ENCODE measurements at places on chromosomes 7 and 10. TPM values are rescaled to one million over a fixed set of nuclear protein-coding genes. Genes with fewer than 3 reads are reported as not detected.

Gene OPN1SW
- 1.3 TPM for polyA plus RNA-seq

- DNase-seq, result peak; percentile 42
Measured at GRCh38 chr10:13831711-13832141, 245.0 kb downstream of the PRPF18 start.

Gene POU6F2
- 0.06 TPM for polyA plus RNA-seq

GRCh38 chr7:73829505-73829904 lies 1.3 kb upstream of the CLDN4 start:
- DNase-seq, result no peak

GRCh38 chr7:156559001-156559400 lies 81.6 kb upstream of the RNF32 start:
- no peak for DNase-seq

- no peak for DNase-seq
Measured at GRCh38 chr7:25830215-25830614, 321.8 kb upstream of the NFE2L3 start.

GRCh38 chr10:1858048-1858447 lies 120.7 kb upstream of the ADARB2 start:
- DNase-seq, result no peak

- DNase-seq, result no peak
Measured at GRCh38 chr7:91112902-91113341, 151.3 kb upstream of the FZD1 start.

Gene ZDHHC16
- polyA plus RNA-seq, result 47.6 TPM

DNA sequence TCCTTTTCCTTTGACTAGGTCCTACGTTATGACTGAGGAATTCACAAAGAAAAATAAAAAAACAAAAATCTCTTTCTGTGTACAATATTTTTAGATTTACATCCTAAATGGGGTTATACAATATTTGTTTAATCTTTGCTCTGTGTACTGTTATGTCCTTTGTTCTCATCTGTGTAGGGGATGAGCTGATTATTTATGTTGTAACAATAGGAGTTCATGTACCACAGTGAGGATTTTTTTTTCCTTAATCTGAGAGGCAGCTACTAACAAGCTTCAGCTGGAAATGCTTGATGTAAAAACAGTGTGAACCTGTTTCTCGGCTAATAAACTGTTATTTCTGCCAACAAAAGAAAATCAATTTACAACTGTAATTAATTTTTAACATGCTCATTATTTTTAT lies 58.0 kb downstream of the ORC5 start:
- DNase-seq, result no peak

GRCh38 chr10:81179324-81179723 lies 641.6 kb downstream of the SH2D4B start:
- no peak for DNase-seq

GRCh38 chr10:89182894-89183293 lies 24.2 kb downstream of the CH25H start:
- DNase-seq, result no peak

- no peak for DNase-seq
Measured at GRCh38 chr10:85548034-85548433, 818.6 kb downstream of the GRID1 start.

Gene PTER
- 7.6 TPM for polyA plus RNA-seq

GRCh38 chr7:158479664-158480025 lies 108.0 kb downstream of the PTPRN2 start:
- DNase-seq, result no peak

DNA sequence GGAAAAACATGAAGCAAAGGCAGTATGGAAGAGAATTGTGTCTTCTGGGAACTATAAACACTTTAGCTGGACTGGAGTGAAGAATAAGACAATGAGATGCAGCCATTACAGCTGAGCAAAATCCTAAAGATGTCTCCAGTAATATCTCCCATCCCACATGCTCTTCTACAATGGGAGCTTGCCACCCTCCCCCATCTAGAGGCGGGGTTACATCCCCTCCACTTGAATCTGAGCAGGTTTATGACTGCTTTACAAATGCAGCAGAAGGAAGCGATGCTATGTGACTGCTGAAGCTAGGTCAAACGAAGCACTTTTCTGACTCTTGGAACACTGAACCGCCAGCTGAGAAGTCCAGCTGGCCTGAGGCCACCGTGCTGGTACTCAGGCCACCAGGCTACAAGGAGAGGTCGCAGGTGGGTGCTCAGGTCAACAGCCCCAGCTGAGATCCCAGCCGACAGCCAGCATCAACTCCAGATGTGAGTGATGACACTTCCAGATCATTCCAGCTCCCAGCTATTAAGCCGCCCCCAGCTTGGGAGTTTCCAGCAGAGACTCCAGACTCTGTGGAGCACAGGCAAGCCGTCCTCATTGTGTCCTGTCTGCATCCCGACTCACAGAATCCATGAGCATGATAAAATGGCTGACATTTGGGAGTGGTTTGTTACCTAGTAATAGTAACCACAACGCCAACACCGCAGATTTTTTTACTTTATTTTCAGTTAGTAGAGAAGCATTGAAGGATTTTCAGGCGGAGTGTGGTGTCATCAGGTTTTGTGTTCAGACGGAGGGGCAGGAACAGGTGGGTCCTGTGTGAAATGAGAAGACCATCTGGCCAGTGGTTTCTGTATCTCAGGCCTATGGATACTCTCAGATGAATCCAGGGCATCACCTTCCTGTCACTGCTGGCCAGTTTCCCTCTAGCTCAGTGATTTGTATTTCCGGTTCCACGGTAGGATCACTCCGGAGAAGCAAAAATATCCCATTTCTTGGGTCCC lies 89.3 kb downstream of the NPY start:
- DNase-seq, result no peak

DNA sequence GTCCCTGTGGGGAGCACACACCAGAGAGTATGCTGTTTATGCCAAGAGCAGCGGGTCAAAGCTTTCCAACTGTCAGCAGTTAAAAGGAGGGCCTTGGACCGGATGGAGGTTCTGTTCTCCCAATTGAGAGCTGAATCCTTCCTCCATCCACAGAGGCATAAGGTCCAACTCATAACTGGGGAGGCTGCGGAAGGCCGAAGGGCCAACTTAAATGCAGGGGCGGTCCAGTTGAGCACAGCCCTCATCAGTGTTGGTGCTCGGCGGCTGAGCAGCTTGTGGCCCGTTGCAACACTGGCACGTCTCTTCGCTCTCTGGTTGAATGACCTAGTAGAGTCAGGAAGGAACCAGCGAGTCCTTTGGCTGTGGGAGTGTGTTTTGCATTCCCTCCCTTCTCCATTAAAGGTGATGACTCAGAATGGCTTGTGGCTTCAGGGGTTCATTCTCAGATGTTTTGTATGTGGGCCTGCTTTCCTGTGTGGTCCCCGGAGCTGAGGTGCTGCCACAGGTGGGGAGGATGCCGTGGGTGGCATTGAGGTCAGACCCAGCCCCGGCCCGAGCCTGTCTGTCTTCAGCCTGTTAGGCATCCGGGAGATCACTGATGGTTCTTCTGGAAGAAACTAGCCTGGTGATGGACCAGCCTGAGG lies 44.8 kb upstream of the DMBT1 start:
- DNase-seq, result no peak

- DNase-seq, result no peak
Measured at GRCh38 chr10:76436401-76436811, 1005.0 kb downstream of the LRMDA start.

DNA sequence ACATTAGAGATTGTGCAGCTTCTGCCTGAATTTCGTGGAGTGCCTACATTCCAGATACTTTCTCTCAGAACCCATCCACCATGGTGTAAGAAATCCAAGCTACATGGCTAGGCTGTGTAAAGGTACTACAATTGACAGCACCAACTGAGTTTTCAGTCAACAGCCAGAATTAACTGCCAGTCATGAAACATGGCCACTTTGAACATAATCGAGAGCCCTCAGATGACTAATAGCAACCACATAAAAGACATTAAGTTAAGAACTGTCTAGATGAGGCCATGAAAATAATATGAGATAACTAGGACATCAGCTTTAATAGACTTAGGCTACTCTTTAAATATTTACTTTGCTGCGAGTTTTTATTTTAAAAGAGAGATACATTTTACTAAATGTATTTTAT lies 1106.8 kb upstream of the LRRTM3 start:
- DNase-seq, result no peak

- no peak for DNase-seq
Measured at GRCh38 chr10:78258323-78259030, 224.8 kb downstream of the RPS24 start.

DNA sequence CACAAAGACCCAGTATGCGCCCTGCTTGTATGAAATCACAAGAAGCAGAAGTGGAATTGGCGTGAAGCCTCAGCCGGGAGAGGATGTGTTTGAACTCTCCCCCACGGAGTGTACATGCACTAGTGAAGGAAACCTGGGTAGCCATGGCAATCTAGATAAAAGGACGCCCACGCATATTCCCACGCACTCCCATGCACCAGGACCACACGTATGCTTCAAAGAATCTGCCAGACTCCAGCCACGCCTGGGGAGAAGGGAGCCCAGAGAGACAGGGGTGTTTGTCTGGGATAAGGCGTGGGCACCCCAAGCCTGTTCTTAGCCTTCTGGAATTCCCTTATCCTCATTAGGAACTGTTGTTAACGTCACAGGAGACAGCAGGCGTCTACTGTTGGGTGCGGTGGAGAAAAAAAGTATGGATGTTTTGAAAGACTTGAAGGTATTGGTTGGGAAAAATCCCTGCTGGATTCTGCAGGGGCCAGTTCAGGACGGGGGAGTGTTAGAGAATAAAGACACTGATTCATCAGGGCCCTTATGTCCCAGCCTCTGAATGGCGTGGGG lies 28.9 kb upstream of the ECHDC3 start:
- no peak for DNase-seq

- no peak for DNase-seq
Measured at GRCh38 chr10:70509757-70510147, 31.2 kb downstream of the PALD1 start.

Gene ZNF438
- 12.4 TPM for polyA plus RNA-seq

Gene SPAM1
- polyA plus RNA-seq, result not detected

Gene STEAP4
- polyA plus RNA-seq, result 10.9 TPM

Gene SLC25A40
- 30.3 TPM for polyA plus RNA-seq

- DNase-seq, result no peak
Measured at GRCh38 chr7:151856098-151856497, 20.8 kb downstream of the PRKAG2 start.

Gene HTR7
- 0.12 TPM for polyA plus RNA-seq

DNA sequence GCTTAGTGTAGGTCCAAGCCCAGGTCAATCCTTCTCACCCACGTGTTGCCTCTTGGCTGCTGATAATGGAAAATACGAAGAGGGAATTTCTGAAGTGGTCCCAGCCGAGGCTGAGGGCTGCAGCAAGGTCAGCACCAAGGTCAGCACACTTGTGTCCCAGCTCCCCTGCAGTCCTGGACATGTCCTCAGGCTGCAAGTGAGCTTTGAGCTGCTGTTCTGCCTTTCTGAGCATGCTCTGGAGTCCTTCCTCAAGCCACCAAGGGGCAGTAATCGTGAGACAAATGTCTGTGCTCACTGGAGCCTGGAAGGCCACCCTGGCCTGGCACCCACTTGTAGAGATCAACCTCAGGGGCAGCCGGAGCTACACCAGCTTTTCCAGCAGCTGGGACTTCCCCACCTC lies 28.3 kb downstream of the DRGX start:
- DNase-seq, result no peak

DNA sequence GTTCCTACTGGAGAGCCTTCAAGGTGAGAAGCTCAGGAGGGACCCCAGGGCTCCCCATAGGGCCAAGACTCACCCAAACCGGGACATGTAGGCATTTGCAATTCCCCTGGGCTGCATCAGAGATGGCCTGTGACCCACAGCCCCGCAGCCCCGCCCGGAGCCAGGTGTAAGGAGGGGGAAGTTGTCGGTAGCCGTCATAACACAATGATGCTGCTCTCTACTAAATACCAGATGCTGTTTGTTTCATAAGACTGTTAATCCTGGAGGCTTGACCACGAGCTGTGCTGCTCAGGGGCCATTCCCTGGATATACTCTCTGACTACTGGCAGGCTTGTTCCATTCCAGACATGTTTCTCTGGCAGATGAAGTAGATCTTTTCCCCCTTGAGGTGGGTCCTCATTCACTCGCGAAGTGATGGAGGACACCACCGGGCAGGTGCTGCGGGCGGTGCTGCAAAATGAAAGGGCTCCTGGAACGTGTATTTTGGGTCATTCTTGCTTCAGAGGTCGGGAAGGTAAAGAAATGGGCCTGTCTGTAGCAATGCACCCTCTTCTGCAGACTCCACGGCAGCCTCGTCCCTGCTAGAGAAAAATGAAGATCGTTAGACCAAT lies 61.1 kb downstream of the MKI67 start:
- DNase-seq, result no peak

Gene C10orf105
- 0.25 TPM for polyA plus RNA-seq

- peak; percentile 61 for DNase-seq
Measured at GRCh38 chr10:132654708-132655661, 117.4 kb downstream of the INPP5A start.

DNA sequence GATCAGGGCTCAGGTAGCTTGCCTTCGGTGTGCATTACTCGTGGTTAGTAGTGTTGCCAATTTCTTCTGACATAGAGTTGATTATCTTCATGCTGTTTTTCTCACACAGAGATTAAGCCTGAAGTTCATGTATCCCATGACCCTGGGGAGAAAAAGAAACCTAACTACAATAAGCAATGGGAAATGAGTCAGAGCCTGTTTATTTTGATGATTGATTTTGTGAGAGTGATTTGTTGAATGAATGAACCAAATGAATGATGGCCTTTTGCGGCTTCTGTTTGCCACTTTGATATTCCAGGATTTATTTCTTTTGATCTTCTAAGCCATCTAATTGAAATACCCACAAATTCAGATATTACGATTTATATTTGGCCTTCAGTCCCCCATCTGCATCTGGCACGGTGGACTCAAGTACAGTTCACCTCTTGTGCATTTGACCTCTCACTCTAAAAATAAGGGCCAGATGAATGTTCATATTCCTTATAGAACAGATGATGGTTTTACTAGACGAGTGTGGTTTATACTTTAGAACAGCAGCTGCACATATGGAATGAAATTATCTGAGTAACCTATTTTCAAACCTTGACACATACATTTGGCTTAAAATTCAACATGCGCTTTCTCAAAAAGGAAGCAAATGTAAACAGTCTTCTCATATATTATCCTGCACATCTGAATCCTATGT lies 110.7 kb downstream of the PLCE1 start:
- DNase-seq, result no peak

DNA sequence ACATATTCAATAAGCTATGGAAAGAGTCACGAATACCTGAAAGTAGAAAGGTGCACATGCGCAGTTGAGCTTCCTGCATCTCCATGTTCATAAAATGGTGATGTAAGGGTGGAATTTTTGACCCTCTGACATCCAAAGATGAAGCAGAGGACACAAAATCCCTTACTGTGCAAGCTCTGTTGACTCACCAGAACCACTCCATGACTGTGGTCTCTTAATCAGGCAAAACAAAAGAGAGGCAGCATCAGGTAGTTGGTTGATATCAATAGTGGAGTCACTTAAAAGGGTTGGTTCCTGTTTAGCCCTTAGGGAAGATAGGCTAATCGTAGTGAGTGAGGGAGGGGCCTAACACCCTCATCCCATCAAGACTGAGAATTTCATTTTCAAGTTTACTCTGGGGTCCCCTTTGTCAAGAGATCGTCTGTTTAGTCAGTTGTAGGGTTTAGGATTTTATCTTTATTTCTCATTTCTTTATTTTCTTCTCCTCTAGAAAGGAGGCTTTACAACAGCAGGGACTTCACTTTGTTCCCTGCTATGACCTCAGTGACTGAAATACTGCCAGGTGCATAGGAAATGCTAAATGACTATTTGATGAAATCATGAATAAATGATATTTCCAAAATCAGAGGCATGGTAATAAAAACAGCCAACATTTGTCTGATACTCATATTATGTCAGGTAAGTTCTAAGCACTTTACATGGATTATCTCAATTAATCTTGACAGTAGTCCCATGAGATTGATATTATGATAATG lies 98.1 kb downstream of the CD36 start:
- no peak for DNase-seq

Gene OR2A7
- polyA plus RNA-seq, result 26.0 TPM
